ENCODE measurements at places on chromosomes 13 and 19.

DNA sequence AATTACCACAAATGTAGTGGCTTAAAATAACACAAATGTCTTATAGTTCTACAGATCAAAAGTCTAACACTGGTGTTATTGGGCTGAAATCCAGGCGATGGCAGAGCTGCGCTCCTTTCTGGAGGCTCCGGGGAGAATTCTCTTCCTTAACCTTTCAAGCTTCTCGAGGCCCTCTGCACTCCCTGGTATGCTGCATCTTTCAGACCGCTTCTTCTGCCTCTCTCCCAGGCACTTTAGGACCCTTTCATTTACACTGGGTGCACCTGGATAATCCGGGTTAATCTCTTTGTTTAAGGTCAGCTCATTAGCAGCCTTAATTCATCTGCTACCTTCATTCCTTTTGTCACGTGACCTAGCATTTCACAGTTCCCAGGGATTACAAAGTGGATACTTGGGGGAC, 211.3 kb upstream of the RFC3 start:
- DNase-seq = peak; percentile 37

DNA sequence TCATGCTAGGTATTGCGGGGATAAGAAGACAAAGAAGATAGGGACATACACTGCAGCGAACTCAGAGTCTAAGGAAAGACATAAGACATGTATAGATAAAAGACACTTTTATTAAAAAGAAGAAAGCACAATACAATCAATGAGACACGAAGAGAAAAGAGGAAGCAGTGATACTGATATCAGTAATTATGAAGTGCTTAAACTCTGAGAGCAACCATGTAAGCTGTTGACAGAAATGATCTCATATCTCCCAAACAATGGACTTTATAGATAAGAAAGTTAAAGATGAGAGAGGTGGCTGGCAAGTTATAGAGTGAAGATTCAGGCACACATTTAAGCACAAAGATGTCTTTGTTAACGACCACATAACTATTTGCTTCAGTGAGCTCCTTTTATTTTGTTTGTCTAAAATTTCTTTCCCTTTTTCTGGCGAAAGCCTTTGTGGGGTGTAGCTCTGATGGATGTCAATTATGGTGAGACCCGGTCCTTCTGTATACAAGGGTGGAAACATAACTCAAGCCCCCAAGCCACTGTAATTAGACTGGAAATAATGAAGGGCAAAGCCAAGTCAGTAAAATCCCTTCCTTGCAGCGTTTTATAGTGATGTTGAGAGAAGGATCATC, 818.0 kb upstream of the SLC10A2 start:
- no peak for DNase-seq

- no peak for DNase-seq
Measured at GRCh38 chr19:41554907-41555306, 21.1 kb upstream of the CEACAM21 start.

GRCh38 chr19:16861011-16861410, 27.8 kb upstream of the F2RL3 start:
- DNase-seq = no peak

- DNase-seq = no peak
Measured at GRCh38 chr19:4557144-4557970, 2.1 kb downstream of the SEMA6B start.

DNA sequence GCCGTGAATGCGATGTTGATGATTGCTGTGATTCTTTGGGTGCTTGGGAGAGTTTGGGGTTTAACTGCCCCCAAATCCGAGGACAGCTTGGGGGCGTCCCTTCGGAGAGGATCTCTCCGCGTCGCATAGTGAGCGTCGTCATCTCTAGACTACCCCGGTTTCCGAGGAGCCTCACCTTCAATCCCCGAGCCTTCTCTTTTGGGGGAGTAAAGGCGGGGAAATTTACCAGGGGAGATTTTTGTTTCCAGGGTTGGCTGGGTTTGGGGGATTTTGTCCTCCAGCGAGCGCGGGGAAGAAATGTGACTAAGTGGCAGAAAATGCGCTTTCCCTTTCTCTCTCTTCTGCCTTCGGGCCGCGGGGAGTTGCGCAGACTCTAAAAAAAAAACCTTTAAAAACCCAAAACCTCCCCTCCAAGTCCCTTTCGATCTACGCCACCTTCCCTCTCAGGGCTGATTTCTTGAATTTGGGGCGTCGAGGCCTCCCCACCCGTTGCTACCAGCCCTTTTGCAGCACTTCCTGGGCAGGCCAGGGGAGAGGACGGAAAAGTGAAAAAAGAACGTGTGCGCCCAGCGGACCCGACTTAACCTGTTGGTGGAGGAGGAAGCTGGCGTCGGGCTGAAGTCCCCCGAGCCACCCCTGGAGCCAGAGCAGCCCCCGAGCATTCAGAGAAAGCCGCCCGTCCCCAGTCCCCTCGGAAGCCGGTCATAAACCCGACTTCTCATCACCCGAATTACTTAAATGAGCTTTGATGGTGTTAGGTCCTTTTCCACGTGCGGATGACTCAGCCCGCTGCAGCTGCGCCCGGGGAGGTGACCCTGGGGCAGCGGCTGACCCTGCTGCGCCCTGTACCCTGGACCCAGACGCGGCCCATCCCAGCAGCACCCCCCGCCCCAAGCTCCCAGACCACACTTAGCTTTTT, 17.7 kb downstream of the NFIX start:
- DNase-seq = peak; percentile 65

GRCh38 chr19:50154529-50154928, 8.6 kb downstream of the IZUMO2 start:
- DNase-seq = no peak

- no peak for DNase-seq
Measured at GRCh38 chr13:33745370-33746324, 72.3 kb upstream of the RFC3 start.
